Transverse colon (tissue), 4 donors: ENCODE measurements at places on chromosomes 5 and 9. TPM values are rescaled to one million over a fixed set of nuclear protein-coding genes. Genes with fewer than 3 reads are reported as not detected.
A peak's percentile ranks its signal among the peaks of the same experiment; 100 is the strongest.

- no peaks in the 10 kb centered on the region for H3K36me3 ChIP-seq
- H3K4me3 ChIP-seq, result no peak overlapping the region
- H3K4me1 ChIP-seq, result no peaks in the 10 kb centered on the region
- no peak for DNase-seq
- H3K27me3 ChIP-seq, result no peaks in the 10 kb centered on the region
Observed at GRCh38 chr5:136251502-136252169, 58.7 kb upstream of the SMIM32 start.

DNA sequence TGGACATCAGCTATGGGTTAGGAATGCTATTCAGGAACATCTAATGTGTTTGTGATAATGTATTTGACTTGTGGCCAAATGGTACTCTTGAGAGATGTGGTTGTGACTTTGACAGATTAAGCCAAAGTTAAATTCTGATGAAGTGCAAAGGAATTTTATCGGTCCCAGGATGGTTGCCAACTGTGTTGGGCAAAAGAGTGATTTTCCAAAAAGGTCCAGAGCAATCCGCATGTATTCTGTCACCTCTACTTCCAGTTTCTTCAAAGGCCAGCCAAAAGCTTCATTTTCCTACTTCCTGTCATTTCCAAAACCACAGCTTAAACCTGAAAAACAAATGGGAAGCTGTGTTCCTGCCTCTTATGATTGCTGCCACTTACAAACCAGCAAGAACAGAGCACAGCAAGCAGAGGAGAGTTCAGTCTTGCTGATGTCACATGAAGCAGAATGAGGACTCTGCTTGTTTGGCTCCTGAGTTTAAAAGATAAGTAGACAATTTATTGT is 59.8 kb downstream of the MARCHF3 start:
- no peaks in the 10 kb centered on the region for H3K36me3 ChIP-seq
- DNase-seq, result no peak
- H3K4me3 ChIP-seq, result no peak overlapping the region
- H3K27ac ChIP-seq, result no peak overlapping the region
- H3K4me1 ChIP-seq, result no peaks in the 10 kb centered on the region

DNA sequence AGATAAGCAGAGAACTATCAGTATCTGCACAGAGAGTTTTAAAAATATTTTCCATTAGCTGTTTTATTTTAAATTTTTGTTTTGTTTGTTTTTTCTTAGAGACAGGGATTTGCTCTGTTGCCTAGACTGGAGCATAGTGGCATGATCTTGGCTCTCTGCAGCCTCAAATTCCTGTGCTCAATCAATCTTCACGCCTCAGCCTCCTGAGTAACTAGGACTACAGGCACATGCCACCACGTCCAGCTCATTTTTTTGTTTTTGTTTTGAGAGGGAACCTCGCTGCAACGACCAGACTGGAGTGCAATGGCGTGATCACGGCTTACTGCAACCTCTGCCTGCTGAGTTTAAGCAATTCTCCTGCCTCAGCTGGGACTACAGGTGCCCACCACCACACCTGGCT is 138.2 kb upstream of the LPAR1 start:
- no peak for DNase-seq
- no peak overlapping the region for H3K4me3 ChIP-seq
- no peaks in the 10 kb centered on the region for H3K27me3 ChIP-seq
- H3K4me1 ChIP-seq, result no peaks in the 10 kb centered on the region
- no peak overlapping the region for H3K27ac ChIP-seq

DNA sequence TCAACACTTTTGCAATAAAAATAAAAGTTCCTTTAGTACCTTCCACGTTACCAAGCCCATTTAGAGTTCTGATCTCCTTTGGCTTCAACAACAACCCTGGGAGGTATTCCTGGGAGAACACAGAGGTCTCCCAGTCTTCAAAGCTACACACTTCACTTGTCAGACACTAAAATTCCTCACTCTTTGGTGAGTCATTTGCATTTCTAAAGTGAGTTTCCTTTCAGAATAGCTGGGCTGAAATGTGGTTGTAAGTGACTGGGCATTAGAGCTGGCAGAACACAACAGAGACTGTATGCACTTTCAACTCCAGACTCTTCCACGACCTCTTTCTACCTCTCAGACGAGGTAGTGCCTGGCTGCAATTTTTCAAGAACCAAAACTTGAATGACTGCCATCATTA is 11.5 kb upstream of the F2RL1 start:
- no peaks in the 10 kb centered on the region for H3K36me3 ChIP-seq
- no peak overlapping the region for H3K27ac ChIP-seq
- no peak for DNase-seq

The GNG10 gene
- total RNA-seq, result 48.7 TPM

The FOXI1 gene
- total RNA-seq, result not detected

GRCh38 chr5:36481454-36482120 is 124.8 kb upstream of the SLC1A3 start:
- DNase-seq, result no peak
- H3K4me3 ChIP-seq, result no peak overlapping the region
- no peak overlapping the region for H3K27ac ChIP-seq
- no peaks in the 10 kb centered on the region for H3K27me3 ChIP-seq
- H3K36me3 ChIP-seq, result no peaks in the 10 kb centered on the region

DNA sequence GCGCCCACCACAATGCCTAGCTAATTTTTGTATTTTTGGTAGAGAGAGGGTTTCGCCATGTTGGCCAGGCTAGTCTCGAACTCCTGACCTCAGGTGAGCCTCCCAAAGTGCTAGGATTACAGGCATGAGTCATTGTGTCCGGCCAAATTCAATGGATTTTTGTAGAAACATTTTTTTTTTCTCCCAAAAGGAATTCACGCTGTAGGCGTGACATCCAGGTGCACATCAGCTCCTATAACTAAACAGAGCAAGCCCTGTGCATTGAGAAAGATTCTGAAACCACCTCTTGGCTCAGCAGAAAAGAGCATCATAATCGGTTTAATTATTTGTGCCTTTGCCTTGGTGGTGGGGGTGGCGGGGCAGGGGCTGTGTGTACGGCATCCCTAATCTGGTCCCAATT is 32.9 kb upstream of the DAB2IP start:
- H3K36me3 ChIP-seq, result no peaks in the 10 kb centered on the region
- no peaks in the 10 kb centered on the region for H3K27me3 ChIP-seq
- no peak overlapping the region for H3K4me3 ChIP-seq
- peak overlapping the region; percentile 15 for H3K27ac ChIP-seq
- H3K4me1 ChIP-seq, result peaks cover 10% of the 10 kb centered on the region

The LHX2 gene
- total RNA-seq, result not detected

DNA sequence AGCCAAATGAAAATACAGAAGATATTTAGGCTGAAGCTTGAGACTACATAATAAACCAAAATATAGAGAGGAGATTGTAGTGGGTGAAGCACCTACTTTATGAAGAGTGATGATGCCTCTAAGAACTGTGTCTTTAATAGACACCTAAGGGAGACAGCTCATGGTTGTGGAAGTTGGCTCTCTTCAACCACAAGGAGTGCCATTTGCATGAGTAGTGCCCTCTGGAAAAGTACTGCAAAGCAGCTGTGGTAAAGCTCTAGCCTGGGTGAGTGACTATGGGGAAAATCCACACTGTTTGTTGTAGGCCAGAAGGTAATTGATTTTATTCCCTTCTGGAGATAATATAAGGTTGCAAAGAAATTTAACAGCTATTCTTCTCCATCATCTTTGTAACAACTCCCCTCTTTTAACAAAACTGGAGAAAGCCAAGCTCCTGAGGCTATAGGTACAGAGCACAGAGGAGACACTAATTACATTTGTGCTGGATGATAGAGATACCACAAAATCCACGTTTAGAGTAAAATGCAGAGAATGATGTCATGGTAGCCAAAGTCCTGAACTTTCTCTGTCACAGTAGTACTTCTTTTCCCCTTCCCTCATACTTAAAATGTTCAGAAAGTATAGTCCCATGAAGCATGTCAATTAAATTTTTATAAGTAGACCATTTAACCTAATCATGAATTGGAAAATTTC is 122.8 kb downstream of the STARD4 start:
- H3K4me3 ChIP-seq, result no peak overlapping the region
- no peak overlapping the region for H3K27ac ChIP-seq
- no peak for DNase-seq
- no peaks in the 10 kb centered on the region for H3K4me1 ChIP-seq

GRCh38 chr5:317086-317811 is 4.3 kb upstream of the AHRR start:
- peaks cover 40% of the 10 kb centered on the region for H3K27me3 ChIP-seq
- no peak overlapping the region for H3K27ac ChIP-seq
- no peaks in the 10 kb centered on the region for H3K36me3 ChIP-seq
- no peak overlapping the region for H3K4me3 ChIP-seq

GRCh38 chr9:109256336-109256735 is 64.5 kb downstream of the EPB41L4B start:
- DNase-seq, result no peak
- no peaks in the 10 kb centered on the region for H3K27me3 ChIP-seq
- H3K36me3 ChIP-seq, result no peaks in the 10 kb centered on the region
- H3K4me1 ChIP-seq, result peaks cover 17% of the 10 kb centered on the region

The GCNT4 gene
- total RNA-seq, result 12.5 TPM

The ARID3C gene
- total RNA-seq, result not detected

GRCh38 chr5:150554857-150555256 is 46.9 kb downstream of the NDST1 start:
- no peaks in the 10 kb centered on the region for H3K4me1 ChIP-seq
- H3K27ac ChIP-seq, result no peak overlapping the region
- H3K27me3 ChIP-seq, result no peaks in the 10 kb centered on the region
- no peak for DNase-seq
- peaks cover 29% of the 10 kb centered on the region for H3K36me3 ChIP-seq

The PAXX gene
- 60.7 TPM for total RNA-seq

GRCh38 chr5:32445831-32446614 is 1.5 kb upstream of the ZFR start:
- no peak overlapping the region for H3K4me3 ChIP-seq
- peak overlapping the region; percentile 38 for H3K27ac ChIP-seq
- no peaks in the 10 kb centered on the region for H3K27me3 ChIP-seq
- peak; percentile 42 for DNase-seq

DNA sequence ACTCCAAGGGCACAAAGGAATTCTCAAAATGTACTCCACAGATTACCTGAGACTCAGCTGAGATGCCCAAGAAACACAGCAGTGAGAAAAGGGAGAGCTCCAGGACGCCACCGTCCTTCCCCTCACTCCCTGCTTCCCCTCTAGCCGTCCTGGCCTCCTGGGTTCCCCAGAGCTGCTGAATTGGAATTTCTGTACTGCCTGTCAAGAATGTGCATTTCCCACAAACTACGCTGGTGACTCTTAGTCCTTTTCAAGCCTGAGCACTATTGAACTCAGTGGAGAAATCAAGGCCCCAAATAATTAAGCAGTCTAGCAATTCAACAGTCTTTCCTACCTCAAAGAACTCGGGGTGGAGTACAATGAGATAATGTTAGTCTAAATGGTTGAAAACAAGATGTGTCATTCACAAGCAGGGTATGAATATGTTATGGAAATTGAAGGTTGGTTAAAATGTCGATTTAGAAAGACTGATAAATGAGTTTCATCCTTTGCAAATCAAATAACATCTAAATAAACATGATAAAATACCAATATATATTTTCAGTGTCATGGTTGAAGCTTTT is 153.2 kb downstream of the MED27 start:
- no peaks in the 10 kb centered on the region for H3K4me1 ChIP-seq
- no peak overlapping the region for H3K27ac ChIP-seq
- H3K36me3 ChIP-seq, result no peaks in the 10 kb centered on the region
- no peak for DNase-seq
- no peak overlapping the region for H3K4me3 ChIP-seq

The CORO2A gene
- 50.9 TPM for total RNA-seq

GRCh38 chr5:165139262-165139661 is 1633.8 kb downstream of the MAT2B start:
- H3K27ac ChIP-seq, result no peak overlapping the region
- DNase-seq, result no peak
- H3K27me3 ChIP-seq, result no peaks in the 10 kb centered on the region
- H3K4me3 ChIP-seq, result no peak overlapping the region
- no peaks in the 10 kb centered on the region for H3K36me3 ChIP-seq

DNA sequence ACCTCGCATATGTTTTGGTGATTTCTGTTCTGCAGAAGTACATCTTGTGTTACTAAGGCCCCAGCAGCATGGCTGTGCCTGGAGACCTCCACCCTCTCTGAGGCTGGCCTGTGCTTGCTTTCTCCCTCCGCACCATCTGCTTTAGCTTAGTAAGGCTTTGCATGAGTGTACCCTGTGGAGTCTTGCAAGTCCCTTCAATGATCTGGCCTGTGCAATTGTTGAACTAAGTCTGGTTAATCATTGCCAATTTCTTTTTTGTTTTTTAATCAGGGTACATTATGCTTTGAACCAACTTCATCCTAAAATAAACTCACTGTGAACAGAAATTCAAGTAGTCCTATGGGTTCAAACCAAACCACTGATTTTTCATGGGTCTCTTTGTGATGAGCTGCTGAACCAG is 32.3 kb downstream of the ACOT12 start:
- H3K36me3 ChIP-seq, result no peaks in the 10 kb centered on the region
- H3K27me3 ChIP-seq, result no peaks in the 10 kb centered on the region
- H3K4me1 ChIP-seq, result no peaks in the 10 kb centered on the region
- no peak overlapping the region for H3K4me3 ChIP-seq

DNA sequence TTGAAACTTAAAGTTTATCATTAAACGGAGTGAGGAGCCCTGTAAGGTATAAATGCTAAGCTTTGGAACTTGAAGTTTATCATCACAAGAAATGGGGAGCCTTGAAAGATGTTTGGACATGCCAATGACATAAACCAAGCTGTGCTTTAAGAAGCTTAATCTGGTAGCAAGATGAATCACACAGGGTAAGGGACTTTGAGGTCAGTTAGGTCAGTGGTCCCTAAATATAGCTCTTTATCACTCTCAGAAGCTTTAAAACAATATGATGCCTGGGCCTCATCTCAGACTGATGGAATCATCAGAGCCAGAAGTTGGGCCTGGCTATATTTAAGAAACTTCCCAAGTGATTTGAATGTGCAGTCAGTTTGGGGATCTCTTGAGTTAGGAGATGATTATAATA is 85.7 kb downstream of the TNC start:
- no peak overlapping the region for H3K27ac ChIP-seq
- H3K36me3 ChIP-seq, result no peaks in the 10 kb centered on the region
- DNase-seq, result no peak
- H3K27me3 ChIP-seq, result no peaks in the 10 kb centered on the region
- H3K4me1 ChIP-seq, result peaks cover 13% of the 10 kb centered on the region

The KCNN2 gene
- 0.41 TPM for total RNA-seq

DNA sequence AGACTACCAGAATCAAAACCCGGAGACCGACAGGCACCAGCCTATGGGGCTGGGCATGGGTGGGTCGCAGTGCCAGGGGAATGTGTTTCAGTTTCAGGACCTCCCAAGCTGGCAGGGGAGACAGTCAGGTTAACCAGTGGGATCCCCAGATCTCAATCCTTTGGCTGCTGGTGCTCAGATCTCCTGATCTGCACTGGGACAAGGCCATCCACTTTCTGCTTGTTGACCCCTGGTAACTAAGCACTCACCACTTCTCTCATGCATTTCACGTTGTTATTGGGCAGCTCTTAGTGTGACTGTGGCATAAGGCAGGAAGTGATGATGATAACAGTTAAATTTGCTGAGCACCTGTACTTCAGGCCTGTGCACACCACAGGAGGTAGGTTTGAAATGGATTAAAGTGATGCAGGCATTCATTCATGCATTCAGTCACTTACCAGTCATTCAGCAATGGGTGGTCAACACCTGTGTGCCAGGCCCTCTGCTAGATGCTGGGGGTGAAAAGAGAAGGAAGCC is 42.1 kb upstream of the STXBP1 start:
- peaks cover 38% of the 10 kb centered on the region for H3K4me1 ChIP-seq
- no peak for DNase-seq
- H3K27me3 ChIP-seq, result no peaks in the 10 kb centered on the region
